ENCODE measurements at places on chromosomes 7 and 10.

- no peak for DNase-seq
Observed at GRCh38 chr7:84364708-84365107, 170.1 kb upstream of the SEMA3A start.

GRCh38 chr7:43139137-43139536, 26.7 kb downstream of the HECW1 start:
- DNase-seq, result no peak

DNA sequence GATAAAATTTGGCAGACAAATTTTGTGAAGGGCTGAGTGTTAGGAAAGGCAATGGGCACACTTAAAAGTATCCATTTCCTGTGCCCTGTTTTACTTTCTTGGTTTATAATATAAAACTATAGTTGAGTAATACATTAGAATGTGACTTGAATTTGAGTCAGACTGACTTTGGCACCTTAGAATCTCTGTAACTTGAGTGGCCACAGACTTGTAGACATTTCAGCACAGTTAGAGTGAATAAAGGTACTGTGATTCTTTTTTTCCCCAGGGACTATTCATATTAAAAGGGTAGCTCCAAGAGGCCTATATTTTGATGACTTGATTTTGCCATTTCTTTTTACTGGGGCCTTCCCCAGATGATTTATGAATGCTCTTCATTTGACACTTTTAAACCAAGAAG, 22.4 kb downstream of the GBF1 start:
- DNase-seq, result no peak

- no peak for DNase-seq
Observed at GRCh38 chr10:14438576-14438975, 107.9 kb upstream of the FRMD4A start.

GRCh38 chr7:1024876-1025742, 19.2 kb upstream of the GPR146 start:
- DNase-seq, result no peak

GRCh38 chr7:94620703-94621118, 35.2 kb downstream of the SGCE start:
- peak; percentile 2 for DNase-seq

- no peak for DNase-seq
Observed at GRCh38 chr7:118109607-118110006, 74.4 kb upstream of the LSM8 start.

DNA sequence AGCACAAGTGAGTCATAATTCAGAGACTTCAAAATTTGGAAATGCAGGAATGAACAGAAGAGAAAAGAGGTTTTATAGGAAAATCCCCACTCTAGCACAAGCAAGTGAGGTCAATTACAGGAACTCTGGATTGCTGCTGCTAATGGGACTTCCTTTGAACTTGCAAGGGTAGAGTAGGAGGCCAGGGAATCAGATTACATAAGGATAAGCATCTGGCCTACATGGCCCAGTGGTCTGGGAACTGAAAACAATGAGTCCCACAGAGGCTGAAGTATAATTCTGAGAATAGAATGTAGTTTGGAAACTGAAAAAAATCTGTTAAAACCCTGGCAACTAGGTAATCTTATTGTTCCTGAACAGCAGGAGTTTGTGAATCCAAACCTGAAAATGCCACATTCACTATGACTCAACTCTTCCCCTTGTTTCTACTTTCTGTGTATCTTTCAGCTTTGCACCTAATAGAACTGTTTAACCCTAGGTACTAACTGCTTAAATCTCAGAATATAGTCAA, 66.5 kb downstream of the CTNNA3 start:
- no peak for DNase-seq

- no peak for DNase-seq
Observed at GRCh38 chr10:15784662-15785300, 65.1 kb upstream of the ITGA8 start.

DNA sequence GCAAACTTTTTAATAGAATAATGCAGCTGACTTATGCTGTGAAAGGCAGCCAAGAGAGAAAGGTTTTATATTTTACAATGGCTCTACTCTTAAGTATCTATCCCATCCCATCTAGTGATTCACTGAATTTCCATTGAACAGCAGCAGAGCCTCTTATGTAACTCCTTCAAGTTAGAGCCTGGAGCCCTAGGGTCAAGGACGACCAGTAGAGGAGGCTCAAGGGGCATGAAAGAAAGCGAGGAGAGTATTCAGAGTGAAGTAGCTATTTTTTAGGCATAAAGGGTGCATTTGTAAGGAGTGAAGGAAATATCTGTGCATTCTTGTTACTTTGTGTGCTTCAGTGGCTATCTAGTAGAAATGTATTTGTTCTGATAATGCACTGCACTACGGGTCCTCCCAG, 180.2 kb upstream of the TPK1 start:
- DNase-seq, result no peak

Measured in GM12892 (cell line).